ENCODE measurements at places on chromosomes 5 and 9.

DNA sequence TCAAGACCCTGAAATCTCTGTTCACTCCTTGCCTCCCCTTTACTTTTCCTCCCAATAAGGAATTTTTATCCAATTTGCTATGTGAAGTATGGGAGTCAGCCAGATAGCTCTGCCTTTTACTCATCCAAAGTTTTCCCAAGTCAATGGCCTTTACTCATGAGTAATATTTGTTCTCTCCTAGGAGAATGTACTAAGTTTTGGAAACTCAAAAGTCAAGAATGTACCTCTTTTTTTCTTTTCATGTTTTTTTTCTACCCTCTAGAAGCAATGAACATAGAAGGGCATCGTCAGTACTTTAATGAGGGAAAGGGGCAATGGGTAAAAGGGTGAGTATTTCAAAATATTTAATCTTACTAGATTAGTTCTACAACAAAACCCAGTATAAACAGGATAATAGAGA lies 140.2 kb upstream of the SGCD start:
- DNase-seq: no peak

DNA sequence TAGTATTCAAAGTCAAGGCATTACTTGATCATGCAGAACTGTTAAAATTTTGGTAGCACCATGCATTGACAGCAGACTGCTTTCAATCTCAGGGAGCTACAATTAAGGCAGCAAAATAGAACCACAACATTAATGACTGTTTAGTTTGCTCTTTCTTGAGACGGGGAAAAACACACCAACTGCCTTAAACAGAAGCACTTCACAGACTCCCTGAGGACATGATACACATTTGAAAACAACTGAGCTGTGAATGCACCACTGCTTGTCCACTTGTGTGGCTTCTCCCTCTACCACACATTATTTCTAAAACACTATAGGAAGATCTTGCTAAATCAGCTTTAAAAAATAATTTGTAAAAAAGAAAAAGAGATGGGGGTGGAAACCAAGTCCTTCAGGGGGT lies 79.6 kb upstream of the MAST4 start:
- no peak for DNase-seq

GRCh38 chr5:145752947-145753346 lies 82.2 kb downstream of the PRELID2 start:
- no peak for DNase-seq

- DNase-seq: no peak
Observed at GRCh38 chr5:177175336-177175735, 41.8 kb downstream of the NSD1 start.

DNA sequence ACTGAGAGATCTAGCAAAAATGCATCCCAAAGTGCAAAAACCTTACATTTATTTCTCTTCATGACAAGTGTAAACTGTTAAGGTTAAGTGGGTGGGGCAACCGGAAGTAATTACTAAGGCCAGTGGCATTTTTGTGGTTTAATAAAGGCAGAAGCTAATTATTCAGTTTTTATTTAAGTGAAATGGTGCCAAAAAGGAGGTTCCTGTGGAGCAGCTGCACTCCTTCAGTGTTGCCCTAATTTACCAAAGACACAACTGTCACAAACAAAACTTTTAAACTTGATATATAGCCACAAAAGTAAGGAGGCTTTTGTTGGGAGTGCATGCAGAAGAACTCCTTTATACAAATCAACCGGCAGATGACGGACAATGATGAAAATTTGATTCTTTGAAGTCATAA lies 81.6 kb downstream of the NDUFS4 start:
- no peak for DNase-seq

DNA sequence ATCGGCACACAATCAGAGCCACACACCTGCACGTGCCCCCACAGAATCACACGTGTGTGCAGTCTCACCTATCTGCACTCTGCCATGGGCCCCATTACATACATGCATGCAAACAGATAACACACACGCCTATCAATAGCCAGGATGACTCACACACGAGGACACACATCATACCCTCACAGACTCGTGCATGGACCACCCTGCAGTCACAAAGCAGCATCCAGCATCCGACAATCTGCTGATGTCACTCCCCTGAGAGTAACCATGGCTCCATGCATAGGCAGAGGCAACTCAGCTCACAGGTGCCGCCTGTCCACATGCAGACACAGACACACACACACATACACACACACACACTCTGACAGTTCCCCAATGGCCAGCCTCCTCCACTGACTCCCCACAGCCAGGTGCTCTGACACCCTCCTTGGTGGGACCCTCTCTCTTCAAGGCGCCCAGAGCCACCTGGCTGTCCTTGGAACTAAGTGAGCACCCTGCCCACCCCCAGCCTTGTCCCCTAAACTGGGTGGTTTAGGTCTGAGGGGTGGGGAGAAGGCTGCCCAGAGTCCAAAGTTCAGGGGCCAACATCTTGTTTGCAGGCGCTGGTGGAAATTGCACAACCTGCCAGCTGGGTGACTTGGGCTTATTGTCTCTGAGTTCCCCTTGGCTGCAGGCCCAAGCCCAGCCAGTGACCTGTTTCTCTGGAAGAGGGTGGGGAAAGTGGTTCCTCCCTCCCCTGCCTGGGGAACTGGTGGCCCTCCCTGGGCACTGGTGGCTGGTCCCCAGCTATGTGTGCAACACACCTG lies 34.6 kb upstream of the NEK6 start:
- DNase-seq: no peak

DNA sequence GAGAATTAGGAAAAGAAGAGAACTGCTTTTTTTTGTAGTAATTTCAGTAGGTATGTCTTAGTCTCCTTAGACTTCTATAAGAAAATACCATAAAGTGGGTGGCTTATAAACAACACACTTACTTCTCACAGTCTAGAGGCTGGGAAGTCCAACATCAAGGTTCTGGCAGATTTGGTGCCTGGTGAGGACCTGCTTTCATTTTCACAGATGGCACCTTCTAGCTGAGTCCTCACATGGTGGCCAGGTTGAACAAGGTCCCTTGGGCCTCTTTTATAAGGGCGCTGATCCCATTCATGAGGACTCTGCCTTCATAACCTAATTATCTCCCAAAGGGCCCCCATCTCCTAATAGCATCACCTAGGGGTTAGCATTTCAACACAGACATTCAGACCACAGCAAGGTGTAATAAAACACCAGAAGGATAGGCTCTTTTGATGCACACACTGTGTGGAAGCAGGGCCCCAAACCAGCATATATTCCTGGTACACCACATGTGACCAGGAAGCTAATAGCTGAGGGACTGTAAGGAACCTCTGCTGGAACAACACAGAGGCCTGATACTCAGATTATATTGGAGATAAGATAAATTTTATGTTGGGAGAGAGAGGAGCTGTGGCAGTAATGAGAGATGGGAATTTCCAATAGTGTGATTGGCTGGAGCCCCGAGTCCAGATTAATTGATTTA lies 384.9 kb downstream of the RAB3C start:
- DNase-seq: no peak

- no peak for DNase-seq
Observed at GRCh38 chr9:133762488-133763271, 24.5 kb upstream of the SARDH start.

- DNase-seq: no peak
Observed at GRCh38 chr5:40915341-40915926, 6.1 kb downstream of the C7 start.

- no peak for DNase-seq
Observed at GRCh38 chr9:136372006-136372405, 1.5 kb downstream of the CARD9 start.

- no peak for DNase-seq
Observed at GRCh38 chr5:132046880-132047299, 13.6 kb upstream of the IL3 start.

DNA sequence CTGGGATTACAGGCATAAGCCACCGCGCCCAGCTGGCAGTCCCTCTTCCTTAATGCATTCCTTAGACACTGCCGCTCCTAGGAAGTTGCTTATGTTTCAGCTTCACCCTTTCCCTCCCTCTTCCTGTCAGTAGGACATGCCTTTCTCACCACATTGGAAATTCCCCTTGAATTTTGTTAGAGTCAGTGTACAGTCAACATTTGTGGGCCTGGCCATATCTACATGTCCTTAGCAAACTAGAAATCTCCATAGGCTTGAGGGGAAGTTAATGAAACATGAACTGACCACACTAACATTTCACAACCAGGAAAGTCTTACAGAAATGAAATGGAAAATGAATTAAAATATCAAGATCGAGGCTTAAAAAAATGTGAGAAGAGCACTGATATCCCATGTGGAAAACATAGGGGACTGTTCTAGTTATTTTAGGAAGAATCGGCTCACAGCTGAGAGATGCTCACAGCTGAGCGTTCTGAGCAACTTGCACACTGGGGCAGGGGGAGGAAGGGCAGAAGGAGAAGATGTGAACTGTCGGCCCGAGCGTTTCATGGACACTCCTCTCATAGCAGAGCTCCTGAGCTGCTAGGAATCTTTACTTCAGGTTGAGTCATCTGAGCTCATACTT lies 21.1 kb upstream of the LVRN start:
- no peak for DNase-seq

GRCh38 chr9:70865471-70865870 lies 255.9 kb downstream of the TRPM3 start:
- DNase-seq: no peak

GRCh38 chr5:64147849-64148441 lies 17.7 kb upstream of the RNF180 start:
- no peak for DNase-seq

Data from stimulated activated CD8-positive, alpha-beta memory T cell treated with anti-CD3 and anti-CD28 coated beads, Interleukin-2, amount 100 ng/mL, for 1 hour (primary cell).